NCI-H187 treated with DMSO at 0.1 percent for 48 hours (cell line): ENCODE measurements at places on chromosomes 2 and 18.

GRCh38 chr2:69452687-69453086 is 15.5 kb upstream of the NFU1 start:
- no peak for DNase-seq

DNA sequence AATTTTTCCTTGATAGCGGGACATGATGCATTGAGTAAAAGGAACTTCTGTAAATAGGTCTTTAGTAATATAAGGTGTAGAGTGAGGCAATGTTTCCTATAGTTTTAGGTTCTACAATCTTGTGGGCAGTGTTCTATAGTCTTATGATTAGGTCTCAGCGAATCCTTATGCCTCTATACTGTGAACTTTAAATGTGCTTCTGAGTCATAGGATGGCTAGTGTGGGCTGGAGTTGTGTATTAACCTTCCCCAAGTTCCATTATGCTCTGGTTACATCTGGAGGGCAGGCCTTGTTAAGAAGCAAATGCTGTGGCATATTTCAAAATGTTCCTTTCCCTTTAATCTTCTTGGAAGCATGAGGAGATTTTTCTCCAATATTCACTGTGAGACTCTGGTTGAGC is 73.5 kb downstream of the ROCK2 start:
- no peak for DNase-seq

- no peak for DNase-seq
These were observed 135.1 kb upstream of the GPC1 start for GRCh38 chr2:240300261-240300821.

- DNase-seq: peak; percentile 86
These were observed 39.5 kb downstream of the UGP2 start for GRCh38 chr2:63881205-63881604.

GRCh38 chr18:28767727-28768211 is 590.8 kb upstream of the CDH2 start:
- DNase-seq: no peak

DNA sequence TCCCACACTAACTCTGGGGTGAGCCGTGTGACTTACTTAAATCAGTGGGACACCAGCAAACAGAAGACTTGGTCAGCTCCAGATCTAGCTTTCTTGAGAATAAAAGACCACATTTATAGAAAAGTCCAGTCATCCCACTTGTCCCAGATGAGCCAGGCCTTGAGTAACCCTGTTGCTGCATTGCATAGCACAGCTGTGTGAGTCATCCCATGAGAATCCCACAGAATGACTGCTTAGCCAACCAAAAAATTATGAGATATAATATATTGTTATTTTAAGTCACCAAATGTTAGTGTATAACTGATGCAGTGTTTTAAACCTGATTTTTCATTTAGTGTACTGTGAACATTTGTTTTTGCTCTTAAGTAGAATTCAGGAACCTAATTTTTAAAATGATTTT is 94.2 kb upstream of the FSHR start:
- DNase-seq: no peak

DNA sequence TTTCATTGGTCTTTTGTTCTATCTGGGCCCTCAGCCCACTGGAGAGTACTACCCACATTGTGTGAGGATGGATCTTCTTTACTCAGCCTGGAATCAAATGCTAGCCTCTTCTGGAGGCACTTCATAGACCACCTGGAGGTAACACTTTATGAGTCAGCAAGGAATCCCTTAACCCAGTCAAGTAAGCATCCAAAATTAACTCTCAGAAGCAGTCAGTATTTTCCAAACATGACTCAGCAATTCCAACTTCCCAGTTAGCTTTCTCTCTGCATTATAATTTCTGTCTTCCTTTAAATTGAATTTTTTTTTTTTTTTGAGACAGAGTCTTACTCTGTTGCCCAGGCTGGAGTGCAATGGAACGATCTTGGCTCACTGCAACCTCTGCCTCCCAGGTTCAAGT is 142.7 kb downstream of the ACKR3 start:
- DNase-seq: no peak

DNA sequence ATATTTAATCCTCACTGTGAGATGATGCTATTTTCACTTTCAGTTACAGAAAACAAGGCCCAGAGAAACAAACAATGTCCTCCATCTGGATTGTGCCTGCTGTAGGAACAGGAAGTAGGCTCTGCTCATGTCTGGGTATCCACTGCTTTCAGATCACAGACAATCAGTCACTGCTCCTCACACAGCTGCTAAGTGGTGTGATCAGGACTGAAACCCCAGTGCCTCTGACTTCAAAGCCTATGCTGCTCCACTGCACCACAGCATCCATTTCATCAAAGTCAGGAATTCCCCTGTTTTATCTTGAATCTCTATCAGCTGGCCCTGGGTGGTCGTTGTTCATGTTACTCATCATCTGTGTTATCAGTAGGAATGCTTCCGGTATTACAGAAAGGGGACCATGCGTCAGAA is 303.8 kb upstream of the TRIB2 start:
- no peak for DNase-seq

- DNase-seq: no peak
These were observed 70.5 kb upstream of the FAM117B start for GRCh38 chr2:202564226-202564625.

DNA sequence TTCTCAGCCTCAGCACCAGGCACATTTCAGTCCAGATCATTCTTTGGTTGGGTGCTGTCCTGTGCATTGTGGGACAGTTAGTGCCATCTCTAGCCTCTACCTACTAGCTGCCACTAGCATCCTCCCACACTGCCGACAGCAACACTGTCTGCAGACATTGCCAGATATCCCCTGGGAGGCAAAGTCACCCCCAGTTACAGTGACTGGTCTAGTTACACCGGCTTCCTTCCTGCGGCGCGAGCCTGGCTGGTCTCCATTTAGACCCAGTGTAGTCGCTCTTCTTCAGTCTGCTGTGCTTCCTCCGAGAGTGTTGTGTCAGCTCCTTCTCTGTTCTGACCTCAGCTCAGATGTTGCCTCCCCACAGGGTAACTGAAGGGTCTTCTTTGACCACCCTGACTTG is 283.1 kb downstream of the PHLPP1 start:
- no peak for DNase-seq

GRCh38 chr2:230765611-230766300 is 53.1 kb downstream of the CAB39 start:
- DNase-seq: no peak

DNA sequence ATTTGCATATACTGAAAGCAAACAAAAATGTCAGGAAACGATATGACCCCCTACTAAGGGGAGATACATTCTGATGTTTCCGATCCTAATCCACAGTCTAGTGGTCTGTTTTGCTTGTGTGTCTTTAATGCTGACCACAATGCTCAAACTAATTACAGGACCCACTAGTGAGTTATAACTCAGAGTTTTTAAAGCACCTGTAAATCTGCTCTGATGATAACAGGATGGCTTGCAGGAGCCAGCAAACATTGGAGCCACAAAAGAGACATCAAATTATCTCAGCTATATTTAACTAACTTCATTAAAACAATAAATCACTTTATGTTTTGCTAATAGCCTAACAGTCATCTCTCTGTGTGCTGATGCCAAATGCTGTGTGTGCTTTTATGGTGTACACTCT is 300.3 kb downstream of the NBAS start:
- DNase-seq: no peak

- no peak for DNase-seq
These were observed 47.6 kb upstream of the ARHGAP15 start for GRCh38 chr2:143081616-143082015.

GRCh38 chr2:118371515-118371914 is 283.2 kb downstream of the INSIG2 start:
- no peak for DNase-seq

DNA sequence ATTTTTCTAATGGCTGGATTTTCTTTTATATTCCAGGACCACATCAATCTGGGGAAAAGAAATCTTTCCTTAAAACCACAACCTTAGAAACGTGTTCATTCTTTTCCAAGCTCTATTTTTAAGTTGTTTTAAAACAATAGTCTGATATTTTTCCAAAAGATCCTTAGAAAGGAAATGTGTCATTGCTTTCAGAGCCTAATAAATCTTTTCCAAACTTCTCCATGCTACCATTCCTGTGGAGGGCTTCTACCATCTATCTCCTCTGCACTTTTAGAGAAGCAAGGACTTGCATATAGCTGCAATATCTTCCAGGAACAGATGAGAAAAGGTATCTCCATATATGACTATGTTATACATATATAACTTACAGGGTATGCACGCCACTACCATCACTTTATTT is 21.2 kb downstream of the WDFY1 start:
- DNase-seq: no peak

GRCh38 chr18:50822756-50823155 is 2.9 kb upstream of the MRO start:
- no peak for DNase-seq

DNA sequence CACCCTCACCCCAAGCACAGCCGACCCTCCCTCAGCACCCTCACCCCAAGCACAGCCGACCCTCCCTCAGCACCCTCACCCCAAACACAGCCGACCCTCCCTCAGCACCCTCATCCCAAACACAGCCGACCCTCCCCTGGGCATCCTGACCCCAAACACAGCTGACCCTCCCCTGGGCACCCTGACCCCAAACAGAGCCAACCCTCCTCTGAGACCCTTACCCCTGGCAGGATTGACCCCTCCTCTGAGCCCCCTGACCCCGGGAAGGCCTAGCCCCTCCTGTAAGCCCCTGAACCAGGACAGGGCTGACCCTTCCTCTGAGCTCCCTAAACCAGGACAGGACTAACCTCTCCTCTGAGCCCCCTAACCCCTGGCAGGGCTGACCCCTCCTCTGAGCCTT is 84.4 kb upstream of the RAB6C start:
- DNase-seq: no peak

DNA sequence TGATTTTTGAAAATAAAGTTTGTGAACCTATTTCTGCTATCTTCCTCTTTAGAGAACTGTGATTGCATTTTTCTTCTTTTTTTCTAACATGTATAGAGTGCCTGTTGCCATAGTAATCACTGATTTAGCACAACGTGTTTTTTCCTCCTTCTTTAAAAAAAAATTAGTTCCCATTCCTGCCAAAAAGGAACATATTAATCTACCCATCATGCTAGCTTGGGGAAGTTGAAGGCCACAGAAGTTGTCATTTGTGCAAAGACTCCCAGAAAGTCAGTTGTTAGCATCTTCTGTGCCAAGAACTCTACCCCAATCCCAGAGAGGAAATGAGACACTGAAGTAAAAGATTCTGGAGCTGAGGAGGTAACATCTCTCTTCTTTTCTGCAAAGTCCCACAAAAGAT is 57.3 kb downstream of the SLC8A1 start:
- no peak for DNase-seq

GRCh38 chr18:41244591-41245037 is 710.4 kb upstream of the PIK3C3 start:
- no peak for DNase-seq

DNA sequence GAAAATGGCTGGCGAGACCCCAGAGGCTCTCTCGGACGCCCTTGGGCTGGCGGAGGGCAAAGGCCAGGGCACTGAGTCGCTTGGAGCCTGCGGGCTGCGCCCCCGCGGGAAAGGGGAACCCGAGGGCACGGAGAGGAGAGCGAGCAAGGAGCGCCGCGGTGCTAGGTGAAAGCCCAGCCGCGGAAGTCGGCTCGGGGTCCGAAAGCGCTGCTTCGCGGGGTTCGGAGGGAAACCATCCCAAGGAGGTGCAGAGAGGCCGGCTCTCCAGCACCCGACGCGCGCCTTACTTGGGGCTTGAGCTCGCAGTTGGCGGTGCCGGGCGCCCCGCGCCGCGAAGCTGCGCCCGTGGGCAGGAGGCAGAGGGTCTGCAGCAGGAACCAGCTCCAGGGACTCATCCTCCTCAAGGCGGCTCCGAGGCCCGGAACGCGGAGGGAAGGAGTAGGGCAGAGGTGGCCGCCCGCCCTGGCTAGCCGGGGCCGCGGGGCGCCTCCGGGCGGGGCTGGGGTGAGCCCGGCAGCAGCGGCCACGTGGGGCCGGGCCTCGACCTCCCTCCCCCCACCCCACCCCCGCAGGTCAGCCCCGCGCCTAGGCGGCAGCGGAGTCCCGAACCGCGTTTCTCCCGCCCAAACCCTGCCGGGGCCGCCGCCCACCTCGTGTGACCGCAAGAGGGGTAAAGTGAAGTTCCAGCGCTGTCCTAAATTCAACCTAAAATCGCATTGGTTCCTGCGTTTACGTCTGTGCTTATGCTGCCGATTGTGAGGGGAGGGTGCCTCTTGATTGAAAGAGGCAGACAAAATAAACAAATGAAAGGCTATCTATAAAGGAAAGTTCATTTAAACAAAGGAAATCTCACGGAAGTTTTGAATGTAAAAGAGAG is at the start of gene TRABD2A:
Gene TRABD2A, minus strand, starts transcription at position 440 of the 877 bp plus-strand sequence. Its CDS starts 45 bp downstream, at position 395.
- no peak for DNase-seq
